ENCODE measurements at places on chromosomes 13 and 19.

DNA sequence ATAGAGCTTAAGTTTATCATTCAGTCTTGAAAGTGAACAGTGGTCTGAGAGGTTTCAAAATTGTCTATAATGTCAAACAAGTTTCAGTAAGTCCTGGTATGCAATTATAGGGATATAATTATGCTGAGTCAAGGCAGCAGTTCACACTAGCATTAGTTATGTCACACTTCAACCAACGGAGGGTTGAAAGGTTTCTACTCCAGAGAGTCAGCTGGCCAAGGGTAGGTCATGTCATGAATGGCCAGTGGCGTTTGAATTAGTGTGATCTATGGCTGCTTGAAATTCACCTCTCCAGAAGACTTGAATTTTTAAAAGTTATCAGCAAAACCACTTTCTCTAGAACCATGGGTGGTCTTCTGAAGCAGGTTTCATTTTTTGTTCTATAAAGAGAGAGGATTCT lies 108.6 kb downstream of the TNFRSF19 start:
- DNase-seq, result no peak

DNA sequence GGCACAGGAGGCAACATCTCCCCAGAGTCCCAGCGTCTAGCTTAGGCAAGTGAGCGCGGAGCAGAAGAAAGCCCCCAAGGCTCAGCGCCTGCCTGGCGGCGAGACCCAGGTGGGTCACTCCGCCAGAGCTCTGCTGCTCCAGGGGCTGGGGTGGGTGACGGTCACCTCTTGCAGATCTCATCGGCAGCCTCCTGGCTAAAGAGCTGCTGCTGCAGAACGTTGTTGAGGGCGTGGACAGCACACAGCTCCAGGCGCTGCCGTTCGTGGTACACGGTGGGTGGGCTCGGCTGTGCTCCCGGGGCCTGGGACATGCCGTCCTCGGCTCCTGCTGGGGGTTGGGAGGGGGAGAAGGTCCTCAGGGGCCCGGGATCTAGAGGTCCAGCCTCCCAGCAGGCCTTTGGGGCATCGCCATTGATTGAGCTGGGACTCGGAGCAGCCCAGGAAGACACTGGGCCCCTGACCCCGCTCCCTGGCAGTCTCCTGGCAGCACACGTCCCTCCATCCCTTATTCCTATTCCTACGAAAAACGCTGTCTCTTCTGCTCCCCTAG lies 795 bp downstream of the JOSD2 start:
- no peak for DNase-seq

DNA sequence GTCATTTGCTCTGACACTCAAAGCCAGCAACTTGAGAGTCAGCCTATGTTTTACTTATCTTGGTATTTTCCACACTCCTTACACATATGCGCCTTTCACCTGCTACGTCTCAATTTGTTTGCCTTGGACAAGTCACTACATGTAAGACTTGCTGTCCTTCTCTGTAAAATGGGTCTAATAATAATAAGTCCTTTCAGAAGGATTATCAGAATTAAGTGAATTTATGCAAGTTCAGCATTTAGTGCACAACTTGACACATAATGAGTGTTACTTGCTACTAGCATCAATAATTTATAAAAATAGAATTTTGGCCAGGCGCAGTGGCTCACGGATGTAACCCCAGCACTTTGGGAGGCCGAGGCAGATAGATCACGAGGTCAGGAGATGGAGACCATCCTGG lies 71.1 kb upstream of the UBL3 start:
- no peak for DNase-seq

GRCh38 chr13:111920932-111921705 lies 145.8 kb upstream of the SOX1 start:
- DNase-seq, result no peak

DNA sequence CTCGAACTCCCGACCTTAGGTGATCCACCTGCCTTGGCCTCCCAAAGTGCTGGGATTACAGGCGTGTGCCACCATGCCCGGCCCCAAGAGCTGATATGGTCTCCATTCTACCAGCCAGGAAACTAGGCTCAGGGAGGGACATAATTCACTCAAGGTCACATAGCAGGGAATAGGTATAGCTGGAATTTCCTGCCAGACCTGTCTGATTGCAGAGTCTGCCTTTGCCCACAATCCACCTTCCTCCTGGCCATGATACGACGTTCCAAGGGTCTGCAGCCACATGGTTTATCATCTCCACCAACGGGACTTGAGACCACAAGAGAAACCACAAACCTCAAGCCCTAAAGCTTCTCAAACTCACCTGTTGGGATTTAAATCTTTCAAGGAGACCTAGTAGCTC lies 32.0 kb downstream of the ZNRF4 start:
- DNase-seq, result no peak

DNA sequence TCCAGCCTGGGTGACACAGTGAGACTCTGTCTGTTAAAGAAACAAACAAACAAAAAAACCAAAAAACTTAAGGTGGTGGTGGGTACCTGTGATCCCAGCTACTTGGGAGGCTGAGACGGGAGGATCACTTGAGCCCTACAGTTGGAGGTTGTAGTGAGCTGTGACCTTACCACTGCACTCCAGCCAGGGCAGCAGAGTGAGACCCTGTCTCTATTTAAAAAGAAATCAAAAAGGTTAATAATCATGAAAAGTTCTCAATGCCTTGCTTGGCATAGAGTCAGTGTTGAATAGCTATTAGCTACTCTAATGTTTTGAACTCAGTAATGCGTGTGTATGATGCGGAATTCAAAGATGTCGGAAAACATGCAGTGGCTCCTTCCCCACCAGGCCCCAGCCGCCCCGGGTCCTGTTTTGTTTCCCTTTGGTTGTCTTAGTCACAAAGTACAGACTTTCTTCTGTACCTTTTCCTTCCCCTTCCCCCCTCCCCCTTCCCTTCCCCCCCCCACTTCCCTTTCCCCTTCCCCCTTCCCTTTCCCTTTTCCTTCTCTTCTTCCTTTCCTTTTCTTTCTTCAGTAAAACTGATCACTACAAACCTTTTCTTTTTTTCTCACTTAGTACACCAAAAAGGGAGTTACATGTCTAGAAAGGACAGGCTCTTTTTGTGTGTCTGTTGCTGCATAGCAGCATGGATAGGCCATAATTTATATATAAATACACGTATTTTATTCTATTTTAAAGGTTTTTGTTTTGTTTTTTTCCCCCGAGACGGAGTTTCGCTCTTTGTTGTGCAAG lies 35.2 kb downstream of the DNM2 start:
- no peak for DNase-seq

DNA sequence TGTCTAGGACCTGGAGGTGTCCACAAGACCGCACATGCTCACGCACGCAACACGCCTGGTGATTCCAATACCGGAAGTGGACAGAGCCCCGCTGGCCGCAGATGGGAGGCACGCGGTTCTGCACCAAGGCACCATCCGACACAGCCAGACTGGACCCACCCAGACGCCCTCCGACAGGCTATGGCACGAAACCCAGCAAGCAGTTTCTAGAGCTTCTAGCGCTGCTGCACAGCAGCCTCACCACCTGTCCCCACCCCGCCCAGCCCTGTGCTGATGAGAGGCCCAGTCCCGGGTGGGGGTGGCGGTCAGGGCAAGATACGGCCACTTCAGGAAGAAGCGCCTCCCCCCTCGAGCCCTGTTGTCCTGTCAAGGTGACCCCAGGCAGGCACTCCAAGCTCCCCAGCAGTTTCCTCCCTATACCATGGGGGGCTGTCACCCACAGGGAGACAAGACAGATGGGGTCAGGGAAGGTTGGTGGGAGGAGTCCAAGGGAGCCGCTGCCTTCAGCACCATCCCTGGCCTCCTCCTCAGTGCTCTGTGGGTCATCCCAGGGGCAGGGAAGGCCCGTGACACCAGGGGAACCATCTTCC lies 11.3 kb downstream of the LSM4 start:
- DNase-seq, result no peak

- no peak for DNase-seq
Observed at GRCh38 chr13:50893211-50893852, 16.3 kb upstream of the RNASEH2B start.

DNA sequence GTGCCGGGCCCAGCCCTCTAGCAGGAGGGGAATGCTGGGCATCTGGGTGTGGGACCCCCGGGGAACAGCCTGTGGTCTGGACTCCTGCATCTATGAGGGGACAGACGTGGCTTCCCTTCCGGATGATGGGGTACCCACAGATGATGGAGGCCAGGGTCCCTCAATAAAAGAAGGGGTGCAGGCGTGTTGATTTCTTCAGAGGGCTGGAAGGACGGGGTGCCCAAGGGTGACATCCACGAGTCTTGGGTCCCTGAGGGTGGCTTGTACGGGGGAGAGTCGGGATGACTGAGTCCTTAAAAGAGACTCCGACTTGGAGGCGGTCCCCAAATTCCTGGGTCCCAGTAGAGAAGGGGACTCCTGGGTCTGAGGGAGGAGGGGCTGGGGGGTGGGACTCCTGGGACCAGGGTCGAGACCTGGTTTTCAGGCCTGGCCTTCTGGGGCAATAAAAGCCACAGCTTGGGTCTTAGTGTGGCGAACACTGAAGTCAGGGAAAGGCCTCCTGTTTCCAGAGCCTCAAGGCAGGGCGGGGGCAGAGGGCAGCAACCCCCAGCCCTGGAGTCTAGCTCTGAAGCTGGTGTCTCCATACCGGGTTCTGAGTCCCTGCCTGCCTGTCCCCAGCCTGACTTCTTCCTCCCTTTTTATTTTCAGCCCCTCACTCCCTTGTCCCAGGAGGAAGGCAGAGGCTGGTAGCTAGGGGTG lies 459 bp upstream of the GRIN2D start:
- no peak for DNase-seq

GRCh38 chr19:6811906-6812305 lies 39.4 kb downstream of the VAV1 start:
- DNase-seq, result peak; percentile 16

DNA sequence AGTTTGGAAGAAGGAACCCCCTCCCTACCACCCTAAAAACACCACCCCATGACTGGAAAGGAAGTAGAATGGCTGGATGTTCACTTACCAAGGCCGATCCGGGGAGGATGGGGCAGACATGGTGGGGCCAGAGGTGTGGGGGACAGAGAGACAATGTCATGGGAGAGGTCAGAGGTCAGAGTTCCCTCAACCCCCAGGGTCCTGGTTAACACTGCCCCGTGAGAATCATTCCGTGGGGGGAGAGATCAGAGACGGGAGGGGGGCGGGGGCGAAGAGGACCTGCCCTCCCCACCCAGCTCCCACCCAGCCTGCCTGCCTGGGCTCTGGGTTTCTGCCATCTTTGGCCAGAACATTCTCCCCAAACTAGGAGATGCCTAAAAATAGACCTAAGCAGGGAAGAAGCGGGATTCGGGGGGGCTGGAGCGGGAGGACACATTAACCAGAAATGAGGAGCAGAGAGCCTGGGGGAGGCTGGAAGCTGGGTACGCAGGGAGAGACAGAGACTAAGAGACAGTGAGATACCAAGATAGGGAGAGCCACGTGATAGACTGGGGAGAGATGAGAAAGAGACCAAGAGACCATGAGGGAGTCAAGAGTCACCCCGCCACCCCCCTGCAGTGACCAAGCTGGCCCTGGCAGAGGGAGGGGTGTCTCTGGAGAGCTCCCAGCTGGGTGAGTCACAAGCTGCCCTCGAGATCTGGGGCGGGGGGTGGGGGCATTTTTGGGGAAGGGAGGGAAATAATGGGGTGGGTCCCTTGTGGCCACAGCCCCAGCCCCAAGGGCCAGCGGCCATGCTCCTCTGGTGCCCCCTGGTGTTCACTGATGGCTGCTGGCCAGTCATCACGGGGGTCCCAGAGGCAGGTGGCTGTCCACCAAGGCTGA lies 6.1 kb upstream of the KANK2 start:
- DNase-seq, result peak; percentile 34

GRCh38 chr19:35225951-35226350 lies 2.6 kb downstream of the FAM187B start:
- no peak for DNase-seq

DNA sequence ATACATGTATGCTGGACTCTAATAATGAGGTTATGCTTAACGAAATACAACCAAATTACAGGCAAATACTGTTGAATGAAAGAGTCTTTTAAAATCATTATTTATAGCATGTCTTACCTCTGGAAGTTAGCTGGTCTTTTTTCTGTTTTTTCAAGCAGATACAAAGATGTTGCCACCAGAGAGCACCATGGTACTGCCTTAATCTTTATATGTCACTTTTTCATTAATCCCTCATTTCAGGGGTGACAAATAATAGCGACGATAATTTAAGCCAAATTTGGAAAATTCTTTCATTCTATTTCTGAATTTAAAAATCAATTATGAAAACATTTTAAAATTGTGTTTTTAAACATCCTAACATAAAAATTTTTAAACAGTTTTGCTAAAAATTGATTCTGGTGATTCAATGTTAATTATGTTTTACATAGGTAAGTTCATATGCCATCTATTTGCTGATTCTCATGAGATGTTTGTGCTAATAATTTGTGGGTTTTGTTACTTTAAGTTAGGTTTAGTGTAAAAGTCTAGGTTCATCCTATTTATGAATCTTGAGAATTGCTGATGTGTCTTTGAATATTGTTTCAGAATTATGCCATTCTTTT lies 379.3 kb upstream of the SGCG start:
- peak; percentile 12 for DNase-seq

GRCh38 chr19:9849791-9850190 lies 14.7 kb downstream of the PIN1 start:
- no peak for DNase-seq

GRCh38 chr19:42065511-42065910 lies 4.5 kb downstream of the GRIK5 start:
- DNase-seq, result no peak

- DNase-seq, result no peak
Observed at GRCh38 chr13:110195547-110196485, 111.1 kb downstream of the COL4A1 start.

DNA sequence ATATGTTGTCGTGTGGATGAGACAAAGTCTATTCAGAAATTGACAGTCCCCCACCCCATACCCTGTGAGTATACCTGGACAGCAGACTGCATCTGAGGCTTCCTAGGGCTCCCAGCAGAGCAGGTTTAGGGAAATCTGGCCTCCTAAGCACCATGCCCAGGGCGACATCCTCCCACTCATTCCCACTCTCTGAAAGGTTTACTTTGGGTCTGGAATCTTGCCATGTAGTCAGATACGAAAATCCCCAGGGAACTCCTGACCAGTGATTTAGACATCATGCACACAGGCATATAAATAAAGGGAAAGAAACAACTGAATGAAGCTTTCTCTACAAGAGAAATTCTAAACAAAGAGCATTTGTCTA lies 717 bp upstream of the NALCN start:
- no peak for DNase-seq

DNA sequence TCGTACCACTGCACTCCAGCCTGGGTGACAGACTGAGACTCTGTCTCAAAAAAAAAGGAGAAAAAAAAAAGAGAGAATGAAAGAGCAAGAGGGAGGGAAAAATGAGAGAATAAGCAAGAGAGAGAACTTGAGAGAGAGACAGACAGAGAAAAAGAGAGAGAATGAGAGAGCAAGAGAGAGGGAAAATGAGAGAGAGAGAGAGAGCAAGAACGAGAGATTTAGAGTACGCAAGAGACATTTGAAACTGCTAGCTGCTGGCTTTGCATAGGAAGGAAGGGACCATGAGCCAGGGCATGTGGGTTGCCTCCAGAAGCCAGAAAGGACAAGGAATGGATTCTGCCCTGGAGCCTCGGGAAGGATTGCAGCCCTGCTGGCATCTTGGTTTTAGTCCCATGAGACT lies 9.6 kb upstream of the ADGRE1 start:
- no peak for DNase-seq
